ENCODE measurements at places on chromosomes 1 and 21.

DNA sequence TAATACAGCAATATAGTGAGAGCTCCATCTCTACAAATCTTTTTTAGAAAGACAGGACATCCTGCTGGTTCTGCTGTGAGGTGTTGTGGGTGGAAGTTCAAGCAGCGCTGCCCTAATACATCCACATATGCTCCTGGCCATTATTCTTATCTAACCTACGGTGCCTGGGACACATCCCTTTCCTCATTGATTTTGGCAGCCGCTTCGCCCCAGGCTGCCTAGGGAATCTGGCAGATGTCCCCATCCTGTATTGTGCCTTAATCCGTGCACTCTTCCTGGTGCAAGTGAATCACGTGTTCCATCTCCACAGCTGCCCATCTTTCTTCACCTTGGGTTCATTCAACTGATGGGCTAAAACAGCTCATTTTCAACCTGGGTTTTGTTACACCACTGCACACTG is 3.1 kb upstream of the UBE2G2 start:
- no peak for DNase-seq

- DNase-seq, result no peak
These were observed 34.1 kb upstream of the PRSS38 start for GRCh38 chr1:227781314-227781930.

DNA sequence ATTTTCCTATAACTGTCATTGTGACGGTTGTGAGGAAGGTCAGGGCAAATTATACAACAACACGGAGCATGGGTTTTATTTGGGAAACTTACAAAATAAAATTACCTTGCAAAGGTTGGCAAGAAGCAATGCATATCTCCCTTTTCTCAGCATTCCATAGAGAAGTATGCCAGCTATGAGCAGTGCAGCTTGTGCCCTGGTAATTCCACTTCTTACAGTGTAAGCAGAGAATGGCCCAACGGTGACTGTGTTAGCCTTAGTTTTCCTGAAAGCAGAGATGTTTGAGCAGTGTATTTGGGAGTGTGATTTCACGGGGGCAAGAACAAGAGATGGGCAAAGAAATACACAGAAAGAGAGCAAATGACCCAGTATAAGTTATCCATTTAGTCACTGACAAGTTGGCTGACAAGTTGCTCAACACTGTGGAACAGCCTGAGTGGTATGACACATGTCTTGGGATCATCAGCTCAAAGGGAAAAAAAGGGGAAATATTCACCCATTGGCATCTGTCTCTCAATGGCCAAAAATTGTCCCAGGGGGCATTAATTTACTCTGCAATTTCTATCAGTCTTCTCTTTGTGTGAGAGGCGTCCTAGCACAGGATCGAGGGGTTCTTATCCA is 210.9 kb upstream of the NRIP1 start:
- DNase-seq, result no peak

DNA sequence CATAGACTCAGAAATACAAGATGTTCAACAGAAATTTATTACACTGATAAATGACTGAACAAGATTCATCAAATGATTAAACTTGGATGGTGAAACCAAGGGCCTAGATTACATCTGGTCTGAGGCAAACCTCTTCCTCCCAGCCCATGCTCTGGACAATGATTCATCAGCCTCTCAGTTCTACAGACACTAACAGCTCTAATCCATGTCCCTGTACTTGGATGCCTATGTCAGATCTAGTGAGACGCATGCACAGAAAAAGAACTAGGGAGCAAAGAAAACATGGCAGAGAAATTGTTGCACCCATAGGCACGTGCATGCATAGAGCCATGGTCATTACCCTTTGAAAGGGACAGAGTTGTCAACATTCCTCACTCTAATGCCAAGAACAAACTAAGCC is 250.1 kb downstream of the KCNH1 start:
- no peak for DNase-seq

GRCh38 chr1:33711511-33711910 is 152.4 kb upstream of the HMGB4 start:
- DNase-seq, result no peak

- no peak for DNase-seq
These were observed 50.9 kb downstream of the LEPR start for GRCh38 chr1:65471213-65471833.

DNA sequence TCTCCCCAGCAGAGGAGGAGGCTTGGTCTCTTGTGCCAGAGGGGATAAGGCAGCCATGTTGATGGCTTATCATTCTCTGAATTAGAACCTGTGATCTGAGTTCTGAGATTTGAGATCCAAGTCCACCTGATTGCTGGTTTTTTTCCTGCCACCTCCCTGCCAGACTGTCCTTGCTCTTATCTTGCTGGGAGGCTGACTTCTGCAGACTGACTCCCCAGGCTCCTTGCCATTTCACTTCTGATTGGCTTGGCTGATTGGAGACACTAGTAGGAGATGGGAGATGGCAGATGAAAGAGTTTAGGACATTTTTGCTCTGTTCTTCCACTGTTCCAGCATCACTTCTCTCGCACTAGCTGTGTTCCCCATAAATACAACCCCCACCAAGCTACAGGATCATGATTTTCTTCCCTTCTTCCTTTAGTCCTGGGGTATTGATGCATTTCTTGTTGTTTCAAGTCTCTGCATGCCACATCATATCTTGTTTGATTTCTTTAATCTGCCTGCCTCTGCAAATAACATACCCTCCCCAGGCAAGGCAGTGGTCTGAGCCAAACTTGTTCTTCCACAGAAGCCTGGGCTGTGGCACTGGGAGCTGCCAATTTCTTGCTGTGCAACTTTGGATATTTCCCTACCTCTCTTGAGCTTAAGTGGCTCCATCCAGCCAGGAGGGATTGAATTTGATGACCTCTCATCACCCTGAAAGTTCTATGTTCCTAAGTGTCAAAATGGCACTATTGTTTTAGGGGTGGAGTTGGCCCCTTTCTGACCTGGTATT is 963 bp upstream of the CYP4B1 start:
- no peak for DNase-seq

- no peak for DNase-seq
These were observed 192.2 kb upstream of the C8B start for GRCh38 chr1:57157818-57158603.

DNA sequence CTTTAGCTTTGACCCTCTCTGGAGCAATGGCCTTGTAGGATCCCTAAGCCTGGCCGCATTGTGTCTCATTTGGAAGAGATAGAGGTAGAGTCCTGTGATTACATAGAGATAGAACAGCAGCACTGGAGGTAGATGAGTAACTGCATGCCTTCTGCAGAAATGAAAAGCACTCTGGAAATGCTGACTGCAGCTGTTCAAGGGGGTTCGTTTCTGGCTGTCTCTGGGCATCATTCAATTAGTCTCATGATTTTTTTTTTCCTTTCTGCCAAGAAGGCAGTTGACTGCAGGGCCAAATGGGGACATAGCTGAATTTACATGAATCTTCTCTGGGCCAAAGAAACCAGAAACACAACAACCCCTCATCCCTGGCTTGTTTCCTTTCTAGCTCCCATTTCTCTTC is 28.1 kb upstream of the SNX27 start:
- DNase-seq, result no peak

GRCh38 chr1:110471131-110471530 is 20.2 kb downstream of the PROK1 start:
- no peak for DNase-seq

DNA sequence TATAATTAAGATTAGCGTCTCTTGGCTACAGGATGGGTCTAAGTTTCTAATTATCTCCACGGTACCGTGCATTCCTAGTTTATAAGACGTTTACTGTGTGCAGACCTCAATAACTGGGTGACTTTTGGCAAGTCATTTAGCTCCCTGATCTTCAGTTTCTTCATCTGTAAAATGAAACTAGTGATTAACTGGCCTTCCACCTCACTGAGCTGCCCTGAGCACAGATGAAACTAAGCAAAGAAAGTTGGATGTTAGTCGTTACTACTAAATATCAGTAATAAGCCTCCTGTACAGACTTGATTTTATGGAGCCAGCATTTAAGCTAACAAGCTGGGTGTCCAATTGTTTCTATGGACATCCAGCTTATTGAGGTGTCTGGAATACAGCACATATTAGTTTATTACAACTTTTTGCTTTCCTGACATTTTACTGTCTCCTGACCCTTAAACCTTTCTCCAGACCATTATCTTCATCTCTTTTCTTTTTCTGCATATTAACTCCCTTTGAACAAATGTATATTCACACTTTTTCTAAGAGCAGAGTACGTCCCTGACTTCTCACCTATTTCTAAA is 1.1 kb downstream of the CR2 start:
- no peak for DNase-seq

DNA sequence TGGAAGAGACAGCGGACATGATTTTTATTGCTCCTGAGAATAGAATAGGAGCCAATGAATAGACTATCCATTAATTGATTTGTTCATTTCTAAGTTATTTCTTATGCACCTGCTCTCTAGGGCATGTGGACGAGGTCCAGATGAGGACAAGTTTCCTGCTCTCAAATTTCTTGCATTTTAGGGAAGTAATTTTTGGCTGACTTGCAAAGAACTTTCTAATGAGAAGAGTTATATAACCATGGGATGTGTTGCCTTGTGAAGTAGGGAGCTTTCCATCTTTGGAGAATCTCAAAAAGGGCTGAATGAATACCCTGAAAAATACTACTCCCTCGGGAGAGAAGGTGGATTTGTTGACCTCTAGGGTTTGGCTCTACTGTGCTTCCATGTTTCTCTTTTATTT is 243.0 kb downstream of the KIF26B start:
- no peak for DNase-seq

DNA sequence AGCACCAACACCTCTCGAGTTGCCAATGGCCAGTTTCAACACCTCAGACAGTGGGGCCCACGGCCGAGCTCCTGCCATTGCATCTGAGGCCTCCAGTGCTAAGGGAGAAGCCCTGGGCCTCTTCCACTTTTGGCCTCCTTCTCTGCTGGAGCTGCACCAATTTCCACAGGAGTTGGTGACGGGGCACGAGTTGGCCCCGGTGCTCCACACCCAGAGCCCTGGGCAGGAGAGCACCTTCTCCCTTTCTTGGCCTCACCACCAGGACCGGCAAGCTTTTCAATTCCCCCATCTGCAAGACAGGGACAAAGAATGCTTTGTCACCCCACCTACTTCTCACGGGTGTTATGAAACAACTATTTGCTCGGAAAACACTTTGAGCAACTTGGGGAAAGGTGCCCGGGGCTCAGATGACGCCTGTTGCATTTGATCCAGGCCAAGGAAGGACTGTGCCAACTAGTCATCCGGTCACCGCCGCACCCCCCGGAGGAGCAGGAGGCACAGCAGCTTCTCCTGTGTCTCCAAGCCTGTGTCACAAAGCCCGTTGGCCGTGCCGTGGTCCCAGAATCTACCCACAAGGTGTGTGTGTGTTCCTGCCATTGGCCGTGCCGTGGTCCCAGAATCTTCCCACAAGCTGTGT is 55.2 kb downstream of the TOMM20 start:
- DNase-seq, result no peak
